ENCODE measurements at places on chromosomes 1 and 21.

- no peak for DNase-seq
Observed at GRCh38 chr21:25568246-25568645, 39.0 kb downstream of the MRPL39 start.

GRCh38 chr1:40389322-40389803 lies 15.8 kb downstream of the SMAP2 start:
- no peak for DNase-seq

DNA sequence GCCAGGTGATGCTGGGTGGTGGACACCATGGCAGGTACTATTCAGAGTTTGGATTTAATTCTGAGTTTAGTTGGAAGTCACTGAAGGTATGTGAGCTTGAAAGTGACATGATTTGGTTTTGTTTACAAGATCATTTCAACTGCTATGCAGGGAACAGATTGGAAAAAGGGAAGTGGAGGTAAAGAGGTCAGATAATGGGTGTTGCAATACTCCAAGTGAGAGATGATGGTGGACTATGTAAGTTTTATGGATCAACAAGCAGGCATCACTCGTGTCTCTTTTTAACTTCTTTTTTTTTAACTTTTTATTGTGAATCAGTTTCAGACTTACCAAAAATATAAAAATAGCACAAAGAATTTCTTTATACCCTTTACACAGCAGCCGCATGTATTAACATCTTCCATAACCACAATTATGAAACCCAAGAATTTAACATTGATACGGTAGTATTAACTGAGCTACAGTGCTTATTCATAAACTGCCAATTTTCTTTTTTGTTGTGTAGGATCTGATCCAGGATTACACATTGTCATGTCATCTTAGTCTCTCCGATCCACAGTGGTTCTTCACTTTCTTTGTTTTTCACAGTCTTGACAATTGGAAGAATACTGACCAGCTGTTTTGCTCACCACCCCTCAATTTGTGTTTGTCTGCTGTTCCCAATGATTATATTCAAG lies 24.9 kb upstream of the NHLH2 start:
- DNase-seq: no peak

DNA sequence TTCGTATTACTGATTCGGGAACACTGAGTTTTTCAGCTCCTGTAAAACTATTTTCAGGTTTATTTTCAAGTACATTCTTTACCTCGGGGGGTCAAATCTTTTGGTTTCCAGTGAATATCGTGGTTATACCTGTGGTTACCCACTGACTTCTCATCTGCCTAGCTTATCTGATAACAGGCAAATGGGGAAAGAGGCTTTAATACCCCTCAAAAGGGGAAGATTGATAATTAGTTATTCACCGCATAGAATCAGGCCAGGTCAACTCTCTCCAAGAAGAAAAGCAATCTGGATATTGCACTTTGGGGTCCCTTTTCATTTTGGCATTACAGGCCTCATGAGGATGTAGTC lies 23.0 kb downstream of the RUNX1 start:
- DNase-seq: no peak

DNA sequence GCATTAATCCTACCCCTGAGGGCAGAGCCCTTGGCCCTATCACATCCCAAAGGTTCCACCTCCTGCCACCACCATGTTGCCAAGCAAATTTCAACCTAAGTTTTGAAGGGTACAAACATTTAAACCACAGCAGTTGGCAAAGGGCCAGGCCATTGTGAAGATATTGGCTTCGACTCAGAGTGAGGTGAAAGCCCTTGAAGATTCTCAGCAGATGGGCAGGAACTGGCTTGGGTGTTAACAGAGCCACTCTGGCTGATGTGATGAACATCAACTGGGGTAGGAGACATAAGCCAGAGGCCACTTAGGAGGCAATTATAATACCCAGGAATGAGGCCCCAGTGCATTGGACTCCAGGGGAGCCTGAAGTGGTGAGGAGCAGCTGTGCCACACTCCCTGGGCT lies 207.7 kb upstream of the KAZN start:
- DNase-seq: no peak

GRCh38 chr1:204241050-204241449 lies 27.3 kb upstream of the GOLT1A start:
- no peak for DNase-seq

- no peak for DNase-seq
Observed at GRCh38 chr1:168947041-168947440, 159.4 kb upstream of the ATP1B1 start.

DNA sequence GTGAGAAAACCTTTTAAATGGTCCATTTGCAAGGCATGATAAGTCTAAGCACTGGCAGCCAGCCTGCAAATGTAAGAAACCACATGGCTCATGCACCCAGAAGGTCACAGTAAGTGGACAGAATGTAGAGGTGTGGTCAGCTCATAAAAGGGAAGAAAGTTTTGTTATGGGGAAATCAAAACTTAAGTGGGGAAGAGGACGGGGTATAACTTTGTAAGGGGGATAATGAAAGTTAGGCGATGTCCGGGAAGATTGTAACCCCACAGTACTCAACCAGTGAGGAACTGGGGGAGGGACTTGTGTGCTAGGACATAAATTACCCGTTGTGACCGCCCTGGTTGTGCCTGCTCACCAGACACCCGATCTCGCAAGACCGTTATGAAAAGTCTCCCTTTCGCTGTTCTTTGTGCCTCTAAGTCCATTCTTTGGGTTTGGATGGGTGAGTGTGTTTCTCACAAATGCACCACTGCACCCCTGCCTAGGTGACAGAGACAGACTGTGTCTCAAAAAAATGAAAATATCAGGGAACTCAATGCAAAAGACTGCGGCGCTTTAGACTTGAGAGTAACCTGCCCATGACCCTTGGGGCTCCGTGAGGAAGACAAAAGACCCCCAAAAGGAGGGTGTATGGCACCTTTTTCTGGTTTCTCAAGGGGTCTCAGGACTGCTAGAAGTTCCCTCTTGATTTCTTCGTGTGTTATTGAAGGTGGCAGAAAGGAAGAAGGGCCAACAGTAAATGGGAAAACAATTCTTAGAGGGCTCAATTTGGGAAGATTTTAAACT lies 28.6 kb upstream of the ZNF496 start:
- no peak for DNase-seq

- no peak for DNase-seq
Observed at GRCh38 chr21:25925064-25925800, 190.5 kb downstream of the GABPA start.

- DNase-seq: no peak
Observed at GRCh38 chr1:160658814-160659193, 12.0 kb upstream of the SLAMF1 start.

- DNase-seq: no peak
Observed at GRCh38 chr1:87591492-87591891, 262.8 kb downstream of the LMO4 start.

GRCh38 chr21:35326677-35327076 lies 277.6 kb upstream of the RUNX1 start:
- DNase-seq: no peak

DNA sequence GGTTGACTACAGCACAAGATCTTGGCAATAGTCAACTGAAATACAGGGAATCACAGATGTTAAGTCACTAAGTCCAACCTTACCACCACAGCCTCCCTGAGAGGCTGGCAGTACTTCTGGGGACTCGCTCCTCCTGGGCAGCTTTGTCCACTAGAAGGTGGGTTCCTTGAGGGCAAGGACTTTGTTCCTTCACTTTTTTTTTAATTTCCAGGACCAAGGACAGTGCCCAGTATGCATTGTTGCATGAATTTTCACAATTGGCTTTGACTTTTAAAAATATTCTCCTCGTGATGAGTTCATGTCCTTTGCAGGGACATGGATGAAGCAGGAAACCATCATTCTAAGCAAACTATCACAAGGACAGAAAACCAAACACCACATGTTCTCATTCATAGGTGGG lies 96.7 kb upstream of the IGSF21 start:
- no peak for DNase-seq

DNA sequence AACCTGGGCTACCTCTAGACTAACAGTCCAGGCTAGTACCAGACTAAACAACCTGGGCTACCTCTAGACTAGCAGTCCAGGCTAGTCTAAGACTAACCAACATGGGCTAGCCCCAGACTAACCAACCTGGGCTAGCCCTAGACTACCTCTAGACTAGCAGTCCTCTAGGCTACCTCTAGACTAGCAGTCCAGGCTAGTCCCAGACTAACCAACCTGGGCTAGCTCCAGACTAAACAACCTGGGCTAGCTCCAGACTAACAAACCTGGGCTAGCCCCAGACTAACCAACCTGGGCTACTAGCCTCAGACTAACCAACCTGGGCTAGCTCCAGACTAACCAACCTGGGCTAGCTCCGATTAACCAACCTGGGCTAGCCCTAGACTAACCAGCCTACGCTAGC lies 2.0 kb downstream of the TFF2 start:
- no peak for DNase-seq

GRCh38 chr1:226033582-226033981 lies 28.9 kb upstream of the H3-3A start:
- no peak for DNase-seq

DNA sequence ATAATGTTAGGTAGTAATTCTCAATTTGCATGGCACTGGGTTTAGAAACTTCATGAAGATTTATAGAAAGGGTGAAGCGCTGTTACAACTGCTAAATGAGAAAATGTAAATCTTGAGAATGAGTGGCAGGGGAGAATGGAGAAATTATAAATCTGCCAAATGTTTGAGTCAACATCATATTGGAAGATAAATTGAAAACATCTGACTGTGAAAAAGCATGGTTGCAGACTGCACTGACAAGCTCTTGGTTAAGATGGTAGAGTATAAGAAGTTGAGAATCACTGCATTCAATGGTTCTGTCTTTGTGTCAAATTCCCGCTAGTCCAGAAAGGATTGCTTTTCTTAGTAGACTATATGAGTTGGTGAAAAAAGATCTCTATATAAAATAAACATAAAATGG lies 113.3 kb upstream of the DUSP10 start:
- DNase-seq: no peak

GRCh38 chr1:156053768-156054499 lies at the start of gene UBQLN4:
Gene UBQLN4, minus strand, starts transcription at chr1:156053798. Its CDS starts 97 bp downstream, at chr1:156053701.
- DNase-seq: peak; percentile 81

Measured in NCI-H510A (cell line).